ENCODE measurements at places on chromosomes 4 and X. TPM values are rescaled to one million over a fixed set of nuclear protein-coding genes. Genes with fewer than 3 reads are reported as not detected.

- H3K4me3 ChIP-seq, result no peak overlapping the region
- no peak for DNase-seq
- H3K27me3 ChIP-seq, result peaks cover 24% of the 10 kb centered on the region
- peaks cover 2% of the 10 kb centered on the region for H3K4me1 ChIP-seq
- H3K27ac ChIP-seq, result no peak overlapping the region
- H3K36me3 ChIP-seq, result no peaks in the 10 kb centered on the region
Measured at GRCh38 chr4:184851200-184851541, 25.4 kb upstream of the ACSL1 start.

DNA sequence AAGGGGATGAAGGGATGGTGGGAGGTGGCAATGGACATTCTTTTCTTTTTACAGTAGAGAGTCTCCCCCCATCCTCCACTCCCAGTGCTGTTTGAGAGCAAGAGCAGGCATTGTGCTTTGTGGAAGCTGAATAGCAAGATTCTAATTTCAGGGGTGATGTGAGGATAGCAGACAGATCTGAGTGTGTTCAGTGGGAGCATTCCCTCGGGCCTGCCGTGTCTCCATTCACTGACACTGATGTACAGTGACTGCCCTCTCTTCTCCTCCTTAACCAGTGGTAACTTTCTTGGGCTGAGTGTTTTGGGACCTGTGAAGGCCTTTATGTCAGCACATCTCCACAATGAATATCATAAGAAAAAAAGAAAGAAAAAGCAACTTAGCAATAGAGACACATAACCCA lies 396.6 kb upstream of the RPS6KA3 start:
- H3K4me3 ChIP-seq, result no peak overlapping the region
- H3K27me3 ChIP-seq, result no peaks in the 10 kb centered on the region
- peak overlapping the region; percentile 49 for H3K27ac ChIP-seq
- H3K36me3 ChIP-seq, result no peaks in the 10 kb centered on the region
- DNase-seq, result no peak
- H3K4me1 ChIP-seq, result no peaks in the 10 kb centered on the region

- H3K4me1 ChIP-seq, result peaks cover 16% of the 10 kb centered on the region
- H3K36me3 ChIP-seq, result peaks cover 2% of the 10 kb centered on the region
- peak overlapping the region; percentile 3 for H3K4me3 ChIP-seq
- no peak for DNase-seq
- peaks cover 21% of the 10 kb centered on the region for H3K27me3 ChIP-seq
Measured at GRCh38 chr4:89108091-89108490, 3.2 kb upstream of the TIGD2 start.

- no peaks in the 10 kb centered on the region for H3K27me3 ChIP-seq
- H3K4me1 ChIP-seq, result no peaks in the 10 kb centered on the region
- no peak for DNase-seq
- peaks cover 53% of the 10 kb centered on the region for H3K36me3 ChIP-seq
- H3K27ac ChIP-seq, result no peak overlapping the region
- H3K4me3 ChIP-seq, result no peak overlapping the region
Measured at GRCh38 chr4:87133183-87133582, 87.2 kb downstream of the KLHL8 start.

The GAGE2A gene
- total RNA-seq, result not detected

The VCX3B gene
- not detected for total RNA-seq

DNA sequence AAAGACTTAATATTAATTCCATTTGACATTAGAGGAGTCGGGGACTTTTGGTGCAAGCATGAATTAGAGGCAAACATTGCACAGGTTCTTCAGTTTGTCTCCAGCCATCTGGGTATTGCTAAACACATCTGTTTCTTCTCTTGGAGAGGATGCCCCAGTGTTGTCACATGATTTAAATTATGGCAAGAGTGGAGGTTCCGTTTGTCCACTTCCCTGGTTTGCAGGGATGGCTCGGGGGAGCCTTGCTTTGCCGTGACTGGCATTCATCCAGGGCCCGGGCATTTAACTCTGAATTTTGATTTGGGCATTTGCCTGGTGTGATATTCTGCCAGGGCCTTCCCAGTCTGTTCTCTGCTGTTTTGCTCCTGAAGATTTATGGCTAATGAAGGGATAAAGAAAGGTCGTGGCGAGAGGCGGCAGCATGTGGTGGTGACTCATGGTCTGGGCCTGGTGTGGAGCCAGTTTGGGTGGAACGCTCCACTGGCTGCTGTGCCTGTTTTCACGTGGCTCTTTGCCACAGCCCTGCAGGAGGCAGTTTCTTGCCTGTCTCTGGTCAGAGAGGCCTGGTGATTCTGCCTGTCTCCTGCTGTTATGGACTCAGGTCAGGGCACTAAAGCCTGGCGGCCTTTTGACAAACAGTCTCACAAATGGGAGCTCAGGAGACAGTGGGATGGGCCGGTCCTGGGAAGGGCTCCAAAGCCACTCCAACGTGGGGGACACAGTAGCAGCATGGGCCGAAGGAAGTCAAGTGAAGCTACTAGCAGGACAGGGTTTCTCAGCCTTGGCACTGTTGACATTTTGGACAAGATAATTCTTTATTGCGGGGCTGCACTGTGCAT lies 99.4 kb upstream of the PGRMC2 start:
- H3K4me1 ChIP-seq, result peaks cover 7% of the 10 kb centered on the region
- no peaks in the 10 kb centered on the region for H3K27me3 ChIP-seq
- no peak overlapping the region for H3K27ac ChIP-seq
- H3K36me3 ChIP-seq, result no peaks in the 10 kb centered on the region

DNA sequence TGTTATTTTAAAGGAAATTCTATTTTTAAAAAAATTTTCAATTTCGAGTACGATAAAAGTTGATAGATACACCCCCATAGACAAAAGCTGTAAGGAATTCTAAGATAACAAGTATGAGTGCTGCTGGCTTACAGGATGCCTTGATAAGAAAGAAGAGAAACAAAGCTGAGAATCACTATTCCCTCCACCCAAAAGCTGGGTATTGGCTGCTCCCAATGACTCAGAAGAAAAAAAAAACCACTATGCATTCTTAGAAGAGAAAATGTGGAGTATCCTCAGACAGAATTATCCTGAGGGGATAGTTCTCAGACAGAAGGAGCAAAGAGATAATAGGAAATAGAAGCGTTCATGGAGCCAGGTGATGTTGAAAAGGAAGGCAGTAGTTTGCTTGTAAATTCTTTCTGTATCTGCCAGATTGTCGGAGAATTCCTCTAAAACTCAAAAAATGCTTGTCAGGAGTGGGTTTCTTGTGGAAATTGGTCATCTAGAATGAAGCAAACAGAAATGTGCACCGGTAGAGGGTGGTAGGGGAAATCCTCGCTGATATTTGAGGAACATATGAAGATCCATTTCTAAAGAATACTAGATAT lies 217.5 kb upstream of the ADAMTS3 start:
- DNase-seq, result no peak
- no peaks in the 10 kb centered on the region for H3K36me3 ChIP-seq
- no peaks in the 10 kb centered on the region for H3K27me3 ChIP-seq
- no peak overlapping the region for H3K4me3 ChIP-seq
- no peak overlapping the region for H3K27ac ChIP-seq

DNA sequence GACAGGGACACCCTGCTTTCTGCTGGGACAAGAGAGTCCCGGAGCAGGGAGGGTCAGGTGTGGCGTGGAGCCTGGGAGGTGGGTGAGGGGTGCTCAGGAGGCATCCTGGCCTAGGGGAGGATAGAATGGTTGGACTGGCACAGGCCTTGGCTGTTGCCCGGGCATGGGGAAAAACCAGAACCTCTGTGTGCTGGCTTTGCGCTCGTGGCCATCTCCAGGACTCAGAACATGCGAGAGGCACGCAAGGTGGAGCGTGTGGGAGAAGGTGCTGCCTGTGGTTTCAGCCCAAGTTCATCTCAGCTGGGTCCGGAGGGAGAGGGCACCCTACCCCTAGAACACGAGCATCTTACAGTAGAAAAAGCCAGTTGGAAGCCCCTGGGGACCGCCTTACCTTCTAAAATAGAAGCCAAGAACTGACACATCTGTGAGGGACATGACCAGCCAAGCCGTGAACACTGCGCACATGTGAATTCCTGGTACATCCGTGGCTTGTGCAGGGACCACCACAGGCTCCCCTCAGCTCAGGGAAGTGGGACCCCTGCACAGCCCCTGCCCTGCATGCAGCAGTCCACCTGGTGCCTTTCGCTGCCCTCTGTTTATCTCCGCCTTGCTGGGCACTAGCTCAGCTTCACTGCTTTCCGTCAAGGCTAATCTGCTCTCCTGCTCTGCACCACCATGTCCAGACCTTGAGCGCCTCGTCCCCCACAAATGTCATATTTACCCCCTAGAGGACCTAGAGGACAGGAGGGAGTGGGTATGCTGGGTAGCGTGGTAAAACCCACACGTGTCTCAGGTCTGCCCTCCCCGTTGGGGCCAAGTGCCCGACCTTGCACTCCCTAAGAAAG lies 13.5 kb downstream of the MSANTD1 start:
- no peaks in the 10 kb centered on the region for H3K27me3 ChIP-seq
- no peak overlapping the region for H3K4me3 ChIP-seq
- H3K27ac ChIP-seq, result no peak overlapping the region
- H3K4me1 ChIP-seq, result no peaks in the 10 kb centered on the region
- DNase-seq, result no peak

- no peak overlapping the region for H3K4me3 ChIP-seq
- no peaks in the 10 kb centered on the region for H3K27me3 ChIP-seq
- no peak for DNase-seq
- no peaks in the 10 kb centered on the region for H3K36me3 ChIP-seq
- no peak overlapping the region for H3K27ac ChIP-seq
Measured at GRCh38 chr4:165384598-165384997, 5.8 kb downstream of the CPE start.

The RRH gene
- 0.33 TPM for total RNA-seq

The ZMAT1 gene
- total RNA-seq, result 12.7 TPM

GRCh38 chr4:26458157-26458561 lies 32.1 kb downstream of the CCKAR start:
- DNase-seq, result no peak
- H3K36me3 ChIP-seq, result peaks cover 5% of the 10 kb centered on the region
- peaks cover 17% of the 10 kb centered on the region for H3K4me1 ChIP-seq

DNA sequence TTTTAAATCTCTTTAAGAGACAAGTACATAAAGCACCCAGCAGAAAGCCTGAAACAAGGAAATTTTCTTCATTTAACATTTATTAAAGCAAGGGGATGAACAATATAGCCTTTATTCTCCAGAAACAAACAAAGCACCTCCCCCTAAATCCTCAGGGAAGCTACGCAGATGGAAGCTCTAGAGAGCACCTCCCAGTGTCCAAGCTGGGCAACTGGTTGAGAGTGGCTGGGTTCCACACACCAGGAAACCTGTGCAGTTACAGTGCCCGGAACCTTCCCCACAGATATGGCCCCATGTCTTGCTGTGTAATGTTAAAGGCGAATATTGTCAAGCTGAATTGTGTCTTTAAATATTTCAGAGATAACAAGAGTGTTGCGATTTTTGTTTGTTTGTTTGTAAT lies 8.9 kb upstream of the TRIML1 start:
- no peaks in the 10 kb centered on the region for H3K4me1 ChIP-seq
- DNase-seq, result no peak
- H3K27me3 ChIP-seq, result no peaks in the 10 kb centered on the region
- H3K4me3 ChIP-seq, result no peak overlapping the region

The AFF1 gene
- total RNA-seq, result 89.3 TPM

DNA sequence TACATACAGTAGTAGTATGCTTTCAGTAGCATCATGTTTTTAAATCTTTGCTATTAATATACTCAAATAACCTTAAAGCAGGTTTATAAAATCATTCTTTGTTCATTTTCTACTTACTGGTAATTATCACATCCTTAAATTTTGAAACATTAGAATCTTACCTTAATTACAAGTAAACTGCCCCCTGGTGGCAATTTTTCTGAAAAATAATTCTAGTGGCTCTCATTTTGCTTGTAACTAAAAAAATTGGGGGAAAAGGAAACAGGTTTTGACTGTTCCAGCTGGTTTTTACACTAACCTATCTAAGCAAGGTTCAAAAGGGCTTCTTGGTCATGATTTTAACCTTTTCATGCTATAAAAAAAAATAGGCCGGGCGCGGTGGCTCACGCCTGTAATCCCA lies 18.5 kb upstream of the DCAF4L1 start:
- H3K36me3 ChIP-seq, result peaks cover under 1% of the 10 kb centered on the region
- H3K27me3 ChIP-seq, result no peaks in the 10 kb centered on the region
- DNase-seq, result no peak
- no peak overlapping the region for H3K4me3 ChIP-seq
- H3K4me1 ChIP-seq, result no peaks in the 10 kb centered on the region

The GAGE12J gene
- total RNA-seq, result not detected

The TXK gene
- 3.0 TPM for total RNA-seq

The XPNPEP2 gene
- total RNA-seq, result 0.11 TPM

The IDS gene
- total RNA-seq, result 38.0 TPM

GRCh38 chrX:136806891-136807410 lies 26.2 kb upstream of the ARHGEF6 start:
- no peak overlapping the region for H3K27ac ChIP-seq
- no peaks in the 10 kb centered on the region for H3K4me1 ChIP-seq
- no peaks in the 10 kb centered on the region for H3K36me3 ChIP-seq
- no peaks in the 10 kb centered on the region for H3K27me3 ChIP-seq
- DNase-seq, result no peak
- H3K4me3 ChIP-seq, result no peak overlapping the region

DNA sequence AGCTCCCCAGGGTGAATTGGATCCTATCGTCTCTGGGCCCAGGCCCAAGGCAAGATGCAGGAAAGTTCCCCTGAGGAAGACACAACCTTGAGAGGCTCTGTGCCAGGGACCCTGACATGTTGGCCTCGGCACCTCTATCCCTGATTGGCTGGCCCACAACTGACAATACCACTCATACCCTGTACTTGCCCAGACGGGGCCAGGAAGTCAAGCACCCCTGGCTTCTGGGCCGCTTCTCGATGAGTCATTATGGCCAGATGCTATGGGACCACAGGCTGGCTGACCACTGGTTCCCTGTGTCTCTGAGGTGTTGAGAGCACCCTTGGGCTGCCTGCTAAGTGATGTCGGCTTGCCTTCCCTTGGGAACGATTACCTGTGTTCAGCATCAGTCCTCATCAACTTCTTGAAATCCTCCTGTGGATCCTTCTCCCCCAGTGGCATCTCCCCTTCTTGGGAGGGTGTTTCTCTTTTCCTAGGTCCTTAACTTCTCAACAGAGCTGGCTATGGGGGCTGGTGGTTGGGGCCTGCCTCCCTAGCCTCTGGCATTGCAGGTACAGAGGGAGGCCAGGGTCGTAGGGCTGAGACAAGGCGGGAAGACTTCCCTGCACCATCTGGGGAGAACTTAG lies 54.5 kb upstream of the MAMLD1 start:
- H3K36me3 ChIP-seq, result no peaks in the 10 kb centered on the region
- no peak overlapping the region for H3K4me3 ChIP-seq
- no peak overlapping the region for H3K27ac ChIP-seq
- no peaks in the 10 kb centered on the region for H3K4me1 ChIP-seq
- no peaks in the 10 kb centered on the region for H3K27me3 ChIP-seq

The UPF3B gene
- 30.2 TPM for total RNA-seq

GRCh38 chr4:177547985-177548384 lies 105.7 kb upstream of the AGA start:
- no peak overlapping the region for H3K27ac ChIP-seq
- no peak overlapping the region for H3K4me3 ChIP-seq
- H3K27me3 ChIP-seq, result peaks cover 13% of the 10 kb centered on the region
- H3K36me3 ChIP-seq, result no peaks in the 10 kb centered on the region
- H3K4me1 ChIP-seq, result peaks cover 3% of the 10 kb centered on the region

GRCh38 chr4:112279025-112279881 lies 6.5 kb downstream of the TIFA start:
- H3K27me3 ChIP-seq, result no peaks in the 10 kb centered on the region
- peaks cover 21% of the 10 kb centered on the region for H3K36me3 ChIP-seq
- DNase-seq, result no peak
- H3K27ac ChIP-seq, result no peak overlapping the region
- H3K4me3 ChIP-seq, result no peak overlapping the region

GRCh38 chr4:98921292-98921691 lies 7.6 kb downstream of the EIF4E start:
- H3K4me1 ChIP-seq, result peaks cover 6% of the 10 kb centered on the region
- H3K27me3 ChIP-seq, result no peaks in the 10 kb centered on the region
- H3K36me3 ChIP-seq, result peaks cover 15% of the 10 kb centered on the region
- no peak overlapping the region for H3K4me3 ChIP-seq
- DNase-seq, result no peak

The ZBTB49 gene
- total RNA-seq, result 10.0 TPM

Measured in progenitor cell of endocrine pancreas (in vitro differentiated cells).